ENCODE measurements at places on chromosomes 12 and 14. TPM values are rescaled to one million over a fixed set of nuclear protein-coding genes. Genes with fewer than 3 reads are reported as not detected.

GRCh38 chr12:117792471-117792870, 176.3 kb downstream of the KSR2 start:
- DNase-seq: no peak

GRCh38 chr12:43789941-43790340, 16.2 kb downstream of the TWF1 start:
- no peak for DNase-seq

- DNase-seq: no peak
Observed at GRCh38 chr14:79708426-79709388, 502.6 kb downstream of the DIO2 start.

- no peak for DNase-seq
Observed at GRCh38 chr12:105562199-105562971, 231.9 kb downstream of the C12orf75 start.

DNA sequence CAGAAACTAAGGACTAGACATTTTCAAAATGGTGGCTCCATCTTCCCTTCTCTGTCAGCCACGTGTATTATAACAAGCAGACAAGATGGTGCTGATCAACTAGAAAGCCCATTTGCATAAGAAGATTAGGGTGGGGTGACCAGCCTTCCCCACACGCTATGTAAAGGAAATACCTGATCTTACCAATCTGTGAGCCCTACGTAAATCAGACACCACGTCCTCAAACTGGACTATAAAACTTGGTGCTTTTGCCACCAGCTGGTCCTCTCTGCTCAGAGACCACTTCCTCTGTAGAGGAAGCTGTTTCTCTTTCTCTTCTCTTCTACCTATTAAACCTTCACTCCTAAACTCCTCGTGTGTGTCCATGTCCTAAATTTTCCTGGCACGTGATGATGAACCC, 101.1 kb upstream of the PLEKHG7 start:
- no peak for DNase-seq

NTN4 gene
- total RNA-seq: 20.7 TPM

DNA sequence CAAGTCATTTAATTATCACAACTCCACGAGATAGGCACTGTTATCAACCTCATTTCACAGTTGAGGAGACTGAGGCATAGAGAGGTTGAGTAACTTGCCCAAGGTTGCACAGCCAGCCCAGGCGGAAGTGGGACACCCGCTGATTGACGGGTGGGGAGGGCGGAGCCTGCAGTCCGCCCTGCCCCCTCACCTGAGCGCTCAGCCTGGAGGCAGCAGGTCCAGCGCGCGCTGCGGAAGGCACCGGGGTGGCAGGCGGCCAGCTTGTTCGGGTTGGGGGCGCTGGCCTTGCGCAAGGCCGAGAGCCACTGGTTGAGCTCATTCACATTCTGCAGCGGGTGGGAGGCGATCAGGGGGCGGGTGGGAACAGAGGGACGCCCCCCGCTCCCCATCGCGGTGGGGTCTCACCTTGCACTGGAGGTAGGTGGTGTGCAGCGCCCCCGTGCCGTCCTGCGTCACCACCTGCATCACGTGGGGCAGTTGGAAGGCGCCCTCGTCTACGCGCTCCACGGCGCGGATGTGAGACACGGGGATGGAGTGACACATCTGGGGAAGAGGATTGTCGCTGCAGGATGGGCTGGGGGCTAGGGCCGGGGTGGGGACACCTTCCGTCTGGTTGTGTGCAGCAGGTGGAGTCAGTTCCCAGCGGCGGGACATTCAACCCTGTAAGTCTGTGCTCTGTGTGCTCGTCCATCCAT, 31.7 kb downstream of the RASAL1 start:
- no peak for DNase-seq
